Stimulated activated CD8-positive, alpha-beta memory T cell treated with anti-CD3 and anti-CD28 coated beads, Interleukin-15, amount 100 ng/mL, for 24 hours (primary cell): ENCODE measurements at places on chromosomes 16 and 17.

- no peak for DNase-seq
Measured at GRCh38 chr17:73679476-73679875, 35.2 kb upstream of the SDK2 start.

DNA sequence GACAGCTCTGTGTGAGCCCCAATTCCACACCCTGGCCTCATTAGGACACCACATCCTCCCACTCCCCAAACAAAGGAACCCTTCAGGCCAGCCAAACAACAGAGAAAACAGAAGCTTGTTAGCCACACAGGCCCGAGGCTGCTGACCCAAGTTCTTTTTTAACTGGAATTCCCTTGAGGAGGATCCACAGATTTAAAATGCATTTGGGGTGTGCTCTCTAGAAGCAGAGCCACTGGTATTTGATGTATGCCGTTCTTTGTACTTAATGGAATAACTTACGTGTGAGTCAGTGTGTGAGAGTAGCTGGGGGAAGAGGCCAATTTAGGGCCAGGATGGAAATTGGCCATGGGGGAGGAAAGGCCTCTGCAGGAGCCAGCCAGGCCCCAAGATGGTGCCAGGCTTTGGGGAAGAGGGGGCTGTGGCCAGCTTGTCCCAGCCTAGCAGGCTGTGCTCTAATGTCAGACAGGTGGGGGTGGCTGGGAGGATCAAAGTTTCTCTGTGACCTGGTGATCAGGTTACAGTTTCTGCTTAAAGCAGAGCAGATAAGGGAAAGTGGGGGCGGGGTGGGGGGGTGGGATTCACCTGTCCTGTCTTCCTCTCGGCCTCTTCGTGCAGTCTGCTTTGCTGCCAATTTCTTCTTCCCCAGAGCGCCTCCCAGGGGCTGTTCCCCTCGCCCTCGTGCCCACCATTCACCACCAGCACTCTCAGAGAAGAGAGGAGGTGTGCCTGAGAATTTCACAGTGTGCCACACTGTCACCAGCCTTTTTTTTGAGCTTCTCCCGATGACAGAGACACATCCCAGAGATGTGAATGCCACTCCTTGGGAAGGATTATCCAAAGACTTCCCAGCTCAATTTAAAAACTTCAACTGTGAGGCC is 50.8 kb downstream of the TOM1L2 start:
- no peak for DNase-seq

GRCh38 chr17:78140169-78141051 is 5.8 kb upstream of the C17orf99 start:
- peak; percentile 85 for DNase-seq

DNA sequence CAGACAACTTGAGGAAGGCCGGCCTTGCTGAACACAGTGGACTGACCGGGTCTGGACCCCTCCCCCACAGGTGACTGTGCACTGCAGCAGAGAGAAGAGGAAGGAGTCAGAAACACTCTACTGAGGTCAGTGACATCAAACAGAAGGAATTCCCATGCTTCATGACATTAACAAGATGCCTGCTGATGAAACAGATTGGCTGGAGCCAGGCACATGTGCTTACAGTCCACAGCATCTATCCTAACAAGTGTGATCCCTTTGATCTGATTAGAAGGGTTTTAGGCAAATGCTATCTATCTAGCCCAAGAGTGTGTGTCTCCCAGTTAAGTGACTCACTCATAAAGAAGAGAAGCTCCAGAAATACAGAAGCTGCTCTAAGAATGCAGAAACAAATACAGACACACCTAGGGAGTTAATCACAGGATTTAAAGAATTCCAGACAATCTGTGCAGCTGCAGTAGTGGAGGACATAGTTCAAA is 90.2 kb downstream of the SYCE1L start:
- no peak for DNase-seq

GRCh38 chr17:8105957-8106398 is 12.3 kb downstream of the ALOXE3 start:
- DNase-seq, result no peak

GRCh38 chr16:9327253-9327652 is 235.8 kb downstream of the HAPSTR1 start:
- no peak for DNase-seq

- no peak for DNase-seq
Measured at GRCh38 chr16:72471317-72471924, 299.5 kb upstream of the PMFBP1 start.
